ENCODE measurements at places on chromosomes 5 and 9.

GRCh38 chr5:149855366-149855765 is 89.2 kb downstream of the PDE6A start:
- no peak for DNase-seq

DNA sequence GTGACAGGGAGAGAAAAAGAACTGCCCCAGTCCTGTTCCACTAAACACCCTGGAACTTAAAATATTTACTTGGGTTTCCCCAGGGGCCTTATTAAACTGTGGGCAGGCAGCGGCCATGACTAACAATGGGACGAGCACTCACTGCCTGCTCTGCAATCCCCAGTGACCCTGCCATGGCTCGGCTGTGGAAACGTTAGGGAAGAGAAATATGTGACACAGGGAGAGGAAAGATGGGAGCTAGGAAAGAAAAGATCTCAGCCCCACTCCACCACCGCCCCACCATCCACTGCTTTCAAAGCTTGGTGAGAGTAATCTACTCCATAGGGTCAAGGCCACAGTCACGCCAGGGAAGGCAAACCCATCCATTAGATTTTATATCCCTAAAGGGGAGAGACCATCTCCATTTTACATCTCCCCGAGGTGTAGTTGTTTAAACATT is 117.6 kb downstream of the EFNA5 start:
- no peak for DNase-seq

- no peak for DNase-seq
These were observed 170.2 kb upstream of the NREP start for GRCh38 chr5:111927191-111927590.

GRCh38 chr9:91211919-91212318 is 149.8 kb downstream of the AUH start:
- no peak for DNase-seq

- DNase-seq = no peak
These were observed 3.6 kb downstream of the RPL12 start for GRCh38 chr9:127447416-127448111.

- DNase-seq = no peak
These were observed 98.0 kb downstream of the SLIT3 start for GRCh38 chr5:169202969-169203368.

DNA sequence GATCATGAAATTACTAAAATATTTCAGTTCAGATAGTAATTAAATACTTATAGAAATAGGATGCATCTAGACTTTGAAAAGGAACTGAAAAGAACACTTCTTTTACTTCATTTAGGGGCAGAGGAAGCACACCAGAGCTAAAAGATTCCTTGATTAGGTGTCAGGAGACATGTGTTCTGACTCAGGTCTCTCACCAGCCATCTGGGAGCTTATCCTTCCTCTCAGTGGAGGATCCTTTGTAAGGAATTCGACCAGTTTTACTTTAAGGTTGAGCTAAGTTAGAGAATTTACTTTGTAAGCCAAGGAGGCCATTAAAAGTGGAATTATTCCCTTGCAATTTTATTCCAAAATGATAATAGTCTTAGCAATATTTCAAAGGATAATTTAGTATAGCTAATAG is 16.7 kb downstream of the VCAN start:
- DNase-seq = no peak

GRCh38 chr5:14607104-14607503 is 25.5 kb downstream of the OTULINL start:
- DNase-seq = no peak

- DNase-seq = no peak
These were observed 157.1 kb upstream of the FGF10 start for GRCh38 chr5:44546286-44546685.

GRCh38 chr5:140341591-140341990 is 4.8 kb downstream of the HBEGF start:
- no peak for DNase-seq

All from CD4-positive, alpha-beta T cell treated with Interferon gamma for 1 hour (primary cell).